Stimulated activated CD8-positive, alpha-beta memory T cell treated with anti-CD3 and anti-CD28 coated beads, Interleukin-4, amount 100 ng/mL, for 1 hour (primary cell): ENCODE measurements at places on chromosomes 16 and 17.

- DNase-seq = no peak
Measured at GRCh38 chr17:4542003-4542725, 13.0 kb downstream of the MYBBP1A start.

GRCh38 chr17:49013311-49014213, 16.4 kb downstream of the IGF2BP1 start:
- no peak for DNase-seq

DNA sequence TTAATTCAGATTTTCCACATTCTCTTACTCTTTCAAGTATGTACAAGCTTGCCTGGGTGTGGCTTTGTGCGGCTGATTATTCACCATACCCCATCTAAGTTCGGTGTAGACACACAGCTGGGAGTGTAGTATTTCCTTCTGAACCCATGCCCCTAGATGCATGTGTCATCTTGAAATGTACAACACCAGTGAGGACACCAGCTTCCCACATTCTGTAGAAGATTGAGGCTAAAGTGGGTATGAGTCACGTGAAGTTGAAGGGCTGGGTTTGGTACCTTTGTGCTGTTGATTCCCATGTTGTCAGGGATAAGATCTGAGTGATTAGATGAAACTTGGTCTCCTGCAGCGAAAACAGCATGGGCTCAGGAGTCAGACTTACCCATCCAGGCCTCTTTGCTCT, 14.6 kb upstream of the DHX8 start:
- no peak for DNase-seq

GRCh38 chr16:80279656-80280055, 261.1 kb upstream of the DYNLRB2 start:
- DNase-seq = no peak

DNA sequence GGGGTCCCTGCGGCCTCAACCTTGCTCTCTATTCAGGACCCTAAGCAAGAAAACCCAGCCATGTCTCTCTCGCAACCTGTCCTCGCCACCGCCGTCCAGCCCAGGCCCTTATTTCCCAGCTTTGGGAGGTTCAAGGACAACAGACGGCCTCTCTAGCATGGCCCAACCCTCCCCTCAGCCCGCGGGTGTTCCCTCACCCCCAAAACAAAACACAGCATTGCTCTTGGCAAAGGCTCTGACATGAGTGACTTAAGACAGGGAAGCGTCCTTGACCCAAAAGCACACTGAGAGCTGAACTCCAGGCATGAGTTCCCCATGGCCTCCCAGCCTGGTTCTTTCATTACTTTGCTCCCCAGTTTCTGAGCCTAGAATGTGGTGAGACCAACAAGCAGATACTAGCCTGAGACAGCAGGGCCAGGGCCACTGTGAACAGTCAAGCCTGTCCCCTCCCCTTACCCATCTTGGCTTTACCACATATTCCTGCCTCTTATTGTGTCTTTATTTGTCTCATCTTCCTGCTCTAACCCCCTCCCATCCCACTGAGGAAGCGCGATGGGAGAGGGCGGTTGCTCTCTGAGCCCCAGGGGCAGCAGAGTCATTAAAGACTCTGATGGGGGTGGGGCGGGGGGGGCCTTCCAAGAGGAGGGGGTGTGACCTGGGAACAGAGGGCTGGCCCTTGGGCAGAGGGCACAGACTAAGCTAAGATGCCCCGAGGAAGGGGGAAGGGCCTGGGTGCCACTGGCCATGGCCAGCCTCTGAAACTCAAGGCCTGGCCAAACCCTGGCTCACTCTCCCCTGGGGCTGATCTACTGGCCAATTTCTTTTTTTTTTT, 11.8 kb downstream of the SREBF1 start:
- no peak for DNase-seq

DNA sequence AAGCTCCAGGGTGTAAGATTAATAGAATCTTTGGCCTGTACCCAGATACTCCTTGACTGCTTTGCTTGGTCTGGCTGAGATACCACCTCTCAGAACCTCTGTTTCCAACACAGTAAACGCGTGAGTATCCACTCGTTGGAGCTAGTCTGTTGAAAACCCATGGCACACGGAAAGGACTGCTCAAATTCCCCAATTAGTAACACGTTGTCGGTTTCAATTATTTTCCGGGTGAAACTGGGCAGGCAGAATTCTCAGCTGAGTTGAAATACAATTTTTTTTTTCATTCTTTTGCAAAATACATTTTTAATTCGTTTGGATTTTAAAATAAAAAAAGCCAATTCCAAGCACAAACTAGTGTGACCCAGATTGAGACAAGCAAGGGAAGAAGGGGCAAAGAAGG, 120.5 kb downstream of the MAF start:
- DNase-seq = no peak

GRCh38 chr16:70720425-70721201, 34.8 kb upstream of the MTSS2 start:
- DNase-seq = no peak

- no peak for DNase-seq
Measured at GRCh38 chr17:31321966-31322365, 544 bp upstream of the EVI2A start.

DNA sequence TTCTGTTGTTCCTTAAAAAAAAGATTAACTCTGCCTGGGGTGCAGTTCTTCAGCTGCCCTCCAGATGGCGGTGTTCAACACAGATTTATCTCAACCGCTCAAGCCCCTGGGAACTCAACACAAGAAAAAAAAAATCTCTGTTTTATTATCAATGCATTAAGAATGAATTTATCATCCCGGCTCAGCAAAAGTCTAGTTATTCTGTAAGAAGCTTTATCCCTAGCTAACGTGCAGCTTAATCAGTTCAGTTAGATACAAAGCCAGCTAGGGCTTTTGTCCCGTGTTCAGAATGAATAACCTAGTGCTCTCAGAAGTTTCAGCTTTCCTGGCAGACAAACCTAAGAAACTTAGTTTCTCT, 475.9 kb upstream of the CCL2 start:
- DNase-seq = no peak

DNA sequence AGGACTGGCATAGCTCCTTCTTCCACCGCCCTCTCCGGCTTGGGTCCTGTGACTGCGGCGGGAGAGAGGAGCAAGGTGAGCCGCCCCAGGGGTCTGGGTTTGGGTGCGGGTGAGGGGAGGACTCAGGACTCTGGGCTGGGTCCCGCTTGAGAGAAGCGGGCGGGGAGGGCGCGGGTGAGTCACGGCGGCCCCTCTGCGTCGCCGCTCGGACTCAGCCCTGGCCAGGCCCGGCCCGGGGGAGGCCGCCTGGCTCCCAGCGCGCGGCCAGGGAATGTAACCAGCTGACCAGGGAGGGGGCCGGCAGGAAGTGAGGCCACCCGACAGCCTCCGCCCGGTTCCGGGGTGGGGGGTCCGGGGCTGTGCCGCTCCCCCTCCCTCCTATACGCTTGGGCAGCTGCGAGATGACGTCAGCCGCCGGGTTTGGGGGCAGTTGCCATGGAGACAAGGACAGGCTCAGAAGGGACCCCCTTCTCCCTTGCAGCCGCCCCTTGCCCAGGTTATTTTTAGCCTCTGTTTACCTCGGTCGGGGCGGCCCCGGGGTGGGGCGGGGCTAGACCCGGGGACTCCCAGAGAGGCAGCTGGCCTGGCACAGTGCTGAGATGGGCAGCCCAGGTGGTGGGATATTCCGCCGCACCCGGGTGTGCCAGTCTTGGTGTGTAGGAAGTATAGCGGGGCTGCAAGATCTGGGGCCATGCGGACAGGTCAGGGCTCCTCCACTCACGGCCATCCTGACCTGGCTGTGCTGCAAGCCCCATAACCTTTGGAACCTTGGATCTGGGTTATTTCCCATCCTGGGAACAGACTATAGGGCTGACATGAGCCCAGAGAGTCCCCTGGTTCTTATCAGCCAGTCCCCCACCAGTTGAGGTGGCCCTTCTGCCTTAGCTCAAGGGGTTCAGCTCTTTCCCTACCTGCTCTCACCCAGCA, 1.6 kb downstream of the RIPOR1 start:
- DNase-seq = no peak

DNA sequence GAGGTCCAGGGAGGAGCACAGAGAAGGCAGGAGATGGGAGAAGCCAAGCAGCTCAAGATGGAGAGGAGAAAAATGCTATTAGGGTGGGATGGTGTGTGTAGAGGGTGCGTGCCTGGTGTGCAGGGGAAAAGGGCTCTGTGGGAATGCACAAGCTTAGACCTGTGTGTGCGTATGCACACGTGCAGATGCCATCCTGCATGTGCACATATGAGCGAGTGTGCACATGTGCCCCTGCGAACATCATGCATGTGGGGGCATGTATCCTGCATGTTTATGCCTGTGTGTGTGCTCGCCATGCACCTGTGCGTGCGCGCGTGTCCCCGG, 438 bp upstream of the KCNJ12 start:
- no peak for DNase-seq

DNA sequence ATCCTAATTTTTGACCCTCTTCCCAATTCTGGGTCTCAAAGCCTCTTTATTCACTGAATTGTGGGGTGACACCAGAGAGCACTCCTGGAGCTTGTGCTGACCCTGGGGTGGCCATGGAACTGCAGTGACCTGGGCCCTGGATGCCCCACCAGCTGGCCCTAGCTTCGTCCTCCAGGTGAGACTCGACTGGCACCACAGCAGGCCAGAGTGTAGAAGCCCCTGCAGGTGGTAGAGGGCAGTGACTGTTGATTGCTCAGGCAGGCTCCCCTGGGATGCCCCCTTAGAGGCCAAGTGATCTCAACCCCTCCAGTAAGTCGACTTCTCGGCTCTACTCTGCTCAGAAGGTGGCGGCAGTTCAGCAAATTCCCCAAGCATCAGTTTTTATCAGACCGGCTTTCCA, 6.4 kb downstream of the FA2H start:
- DNase-seq = no peak

DNA sequence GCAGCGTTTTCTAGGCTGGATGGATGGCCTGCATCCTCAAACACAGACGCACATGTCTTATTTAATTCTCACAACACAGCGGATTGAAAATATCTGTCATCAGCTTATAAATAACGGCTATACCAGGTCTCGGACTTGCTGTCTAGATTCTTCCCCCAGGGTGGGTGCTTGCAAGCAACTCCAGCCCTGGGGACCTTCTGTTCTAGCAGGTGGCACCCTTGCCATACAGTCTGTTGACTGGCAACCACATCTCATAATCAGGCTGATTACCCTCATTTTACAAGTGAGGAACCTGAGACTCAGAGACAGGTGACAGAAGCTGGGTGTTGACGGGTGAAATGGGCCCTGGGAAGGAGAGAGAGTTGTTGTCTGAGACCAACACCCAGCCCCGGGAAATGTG, 16.2 kb upstream of the SEZ6 start:
- no peak for DNase-seq

DNA sequence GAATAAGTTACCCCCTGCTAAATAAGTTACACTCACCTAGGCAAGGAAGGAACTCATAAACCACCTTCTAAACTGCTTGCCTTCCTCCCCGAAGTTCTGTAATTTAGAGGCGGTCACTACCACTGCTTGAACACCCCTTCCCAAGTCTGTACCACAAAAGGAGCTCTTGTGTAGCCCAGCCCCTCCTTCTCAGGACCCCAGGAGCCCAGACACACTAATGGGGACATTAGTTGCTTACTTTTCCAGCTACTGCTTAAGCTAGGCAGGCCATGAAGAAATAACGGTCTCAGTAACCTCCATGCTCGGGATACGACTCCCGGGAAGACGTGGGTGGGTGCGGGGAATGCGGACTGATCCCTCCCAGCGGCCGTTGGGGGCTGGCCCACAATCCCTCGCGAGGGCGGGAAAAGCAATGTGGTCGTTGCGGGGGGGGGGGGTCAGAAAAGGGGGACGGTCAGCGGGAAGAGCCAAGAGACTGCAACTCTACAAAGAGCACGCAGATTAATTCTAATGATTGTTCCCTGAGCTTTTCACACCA, at the start of gene TEX14:
Gene TEX14 (minus strand): TSS at position 345 of the 538 bp plus-strand sequence. CDS start 40,044 bp downstream, outside the sequence.
- no peak for DNase-seq

GRCh38 chr16:78195797-78196196, 96.3 kb downstream of the WWOX start:
- DNase-seq = no peak

DNA sequence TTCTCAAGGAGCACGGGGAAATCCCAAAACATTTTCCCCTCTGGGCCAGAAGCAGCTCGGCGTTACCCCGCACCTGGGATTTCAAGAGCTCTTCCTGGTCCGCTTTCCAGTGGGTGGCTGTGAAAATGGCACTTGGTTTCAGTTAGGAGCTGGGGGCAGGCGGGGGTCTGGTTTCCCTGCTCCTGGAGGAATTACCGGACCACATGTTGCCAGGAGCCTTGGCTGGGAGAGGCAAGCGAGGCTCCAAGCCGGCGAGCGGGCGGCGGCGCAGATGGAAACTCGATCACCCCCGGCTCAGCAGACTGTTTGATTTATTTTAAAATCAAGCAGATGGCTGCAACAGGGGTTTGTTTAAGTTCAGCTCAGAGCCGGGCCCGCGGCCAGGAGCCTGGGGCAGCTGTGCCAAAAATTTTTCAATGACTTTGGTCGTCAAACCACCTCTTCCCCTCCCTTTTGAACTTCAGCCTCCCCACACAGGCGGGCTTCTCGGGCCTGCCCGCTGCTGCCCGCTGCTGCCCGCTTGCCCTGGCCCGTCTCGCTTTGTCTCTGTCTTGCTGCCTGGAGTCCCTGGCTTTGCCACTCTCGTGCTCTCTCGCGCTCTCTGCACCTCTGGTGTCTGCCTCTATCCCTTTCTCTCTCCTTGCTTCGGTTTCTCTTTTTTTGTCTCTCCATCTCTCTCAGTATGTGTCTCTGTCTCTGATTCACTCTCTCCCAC, 108.0 kb upstream of the CIBAR2 start:
- DNase-seq = no peak

GRCh38 chr16:54937671-54938211, 7.1 kb downstream of the IRX5 start:
- no peak for DNase-seq

GRCh38 chr17:35486920-35487732, 38.6 kb upstream of the SLFN13 start:
- peak; percentile 43 for DNase-seq

DNA sequence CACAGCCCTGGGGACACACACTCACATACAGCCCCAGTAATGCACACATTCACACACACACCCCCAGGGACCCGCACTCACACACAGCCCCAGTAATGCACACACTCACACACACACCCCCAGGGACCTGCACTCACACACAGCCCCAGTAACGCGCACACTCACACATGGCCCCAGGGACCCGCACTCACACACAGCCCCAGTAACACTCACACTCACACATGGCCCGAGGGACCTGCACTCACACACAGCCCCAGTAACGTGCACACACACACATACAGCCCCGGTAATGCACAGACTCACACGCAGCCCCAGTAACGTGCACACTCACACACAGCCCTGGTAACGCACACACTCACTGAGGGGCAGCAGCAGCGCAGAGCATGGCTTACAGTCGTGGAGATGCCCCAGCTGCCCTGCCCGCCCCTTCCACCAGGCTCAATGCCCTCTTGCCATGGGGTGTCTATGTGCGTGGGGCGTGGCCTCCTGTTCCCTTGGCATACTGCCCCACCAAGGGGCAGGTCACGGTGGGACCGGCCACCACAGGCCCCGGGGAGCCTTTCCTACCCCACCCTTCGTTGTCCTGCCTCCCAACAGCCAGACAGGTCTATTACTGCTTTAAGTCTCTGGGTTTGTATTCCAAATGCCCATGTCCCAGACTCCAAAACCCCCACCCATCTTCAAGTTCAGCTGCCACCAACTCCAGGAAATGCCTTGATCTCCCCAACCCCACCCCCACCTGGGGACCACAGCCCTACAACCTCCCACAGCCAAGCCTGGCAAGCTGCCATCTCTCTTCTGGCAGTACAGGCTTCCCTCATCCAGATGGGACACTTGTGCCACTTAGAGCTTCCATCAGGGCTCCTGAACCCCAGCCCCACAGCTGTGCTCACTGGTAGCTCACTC, 2.7 kb downstream of the CCDC102A start:
- DNase-seq = no peak
